Activated CD8-positive, alpha-beta T cell treated with anti-CD3 and anti-CD28 coated beads, Interleukin-2, amount 10 ng/mL, durations not matched to agents 7 days and 5 days (primary cell): ENCODE measurements at places on chromosomes 16 and 17.
A peak's percentile ranks its signal among the peaks of the same experiment; 100 is the strongest.

- DNase-seq: peak; percentile 86
These were observed 727 bp upstream of the TENT4B start for GRCh38 chr16:50152351-50152806.

GRCh38 chr17:50447870-50448595 lies 20.6 kb downstream of the CHAD start:
- no peak for DNase-seq

- peak; percentile 56 for DNase-seq
These were observed 1.7 kb upstream of the PGAP6 start for GRCh38 chr16:383326-384051.

DNA sequence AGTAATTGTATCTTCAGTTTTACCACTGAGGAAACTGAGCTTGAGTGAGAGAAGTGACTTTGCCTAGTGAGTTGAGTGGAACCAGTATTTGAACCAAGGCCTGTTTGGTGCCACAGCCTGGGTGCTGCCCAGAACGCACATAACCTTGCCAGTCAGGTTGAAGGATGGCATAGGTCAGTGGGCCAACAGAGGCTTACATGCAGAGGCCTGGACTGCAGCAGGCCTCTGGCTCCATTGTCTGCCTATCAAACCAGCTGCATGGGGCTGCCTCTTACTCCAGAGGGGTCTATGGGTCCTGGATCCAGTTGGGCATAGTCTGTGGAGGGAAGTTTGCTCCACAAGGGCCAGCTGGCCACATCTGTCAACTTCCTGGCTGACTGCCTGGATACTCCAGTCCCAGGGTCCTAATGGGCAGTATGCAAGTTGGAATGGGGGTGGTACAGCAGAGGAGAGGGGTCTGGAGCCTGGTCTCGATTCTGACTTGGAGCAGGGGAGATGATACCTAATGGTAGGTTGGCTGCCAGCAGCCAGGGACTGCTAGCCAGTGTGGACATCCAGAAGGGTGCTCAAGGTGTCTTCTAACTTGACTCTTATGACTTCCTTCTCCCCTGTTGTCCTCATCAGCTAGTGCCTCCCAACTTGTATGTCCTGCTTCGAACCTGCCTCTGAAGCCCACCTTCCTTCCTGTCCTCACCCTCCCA lies 11.1 kb upstream of the RNF112 start:
- no peak for DNase-seq

- no peak for DNase-seq
These were observed 3.3 kb downstream of the SULT1A1 start for GRCh38 chr16:28606291-28607115.

GRCh38 chr16:18800293-18800692 lies 1.1 kb downstream of the ARL6IP1 start:
- no peak for DNase-seq

- no peak for DNase-seq
These were observed 48.1 kb downstream of the RPH3AL start for GRCh38 chr17:304461-304860.

DNA sequence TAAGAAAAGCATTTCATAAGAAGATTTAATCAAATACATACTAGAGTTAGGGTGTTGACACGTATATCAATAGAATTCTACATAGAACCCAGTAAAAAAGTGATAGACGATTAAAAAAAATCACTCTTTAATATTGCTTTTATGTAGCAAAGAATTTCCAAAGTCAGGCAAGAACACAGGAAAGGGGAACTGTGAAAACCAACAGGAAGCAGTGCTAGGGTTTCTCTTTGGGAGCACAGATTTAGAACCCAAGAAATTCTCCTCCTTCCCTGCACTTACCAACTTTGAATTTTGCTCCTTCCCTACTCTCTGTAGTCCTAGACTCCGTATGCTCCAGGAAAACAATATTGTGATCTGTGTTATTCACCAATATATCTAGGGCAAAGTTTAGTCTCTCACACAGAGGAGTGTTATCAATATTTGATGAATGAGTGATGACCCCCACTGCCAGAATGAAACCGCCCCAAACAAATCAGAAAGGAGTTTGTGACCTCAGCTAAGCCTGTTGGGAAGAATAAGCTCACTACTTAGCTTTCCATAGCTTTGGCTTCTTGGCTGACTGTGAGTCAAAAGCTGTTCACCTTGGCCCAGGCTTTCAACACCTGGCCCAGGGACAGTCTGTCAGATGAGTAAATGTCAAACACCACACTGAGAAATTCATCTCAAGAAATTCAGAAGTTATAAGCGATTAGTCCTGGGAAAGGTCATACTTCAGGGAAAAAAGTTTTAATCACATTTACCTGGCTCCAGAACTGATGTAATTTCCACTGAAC lies 8.6 kb downstream of the RFWD3 start:
- DNase-seq: no peak
